ENCODE measurements at places on chromosomes 2 and 18.

- DNase-seq: no peak
Observed at GRCh38 chr2:38178119-38178518, 102.2 kb upstream of the CYP1B1 start.

DNA sequence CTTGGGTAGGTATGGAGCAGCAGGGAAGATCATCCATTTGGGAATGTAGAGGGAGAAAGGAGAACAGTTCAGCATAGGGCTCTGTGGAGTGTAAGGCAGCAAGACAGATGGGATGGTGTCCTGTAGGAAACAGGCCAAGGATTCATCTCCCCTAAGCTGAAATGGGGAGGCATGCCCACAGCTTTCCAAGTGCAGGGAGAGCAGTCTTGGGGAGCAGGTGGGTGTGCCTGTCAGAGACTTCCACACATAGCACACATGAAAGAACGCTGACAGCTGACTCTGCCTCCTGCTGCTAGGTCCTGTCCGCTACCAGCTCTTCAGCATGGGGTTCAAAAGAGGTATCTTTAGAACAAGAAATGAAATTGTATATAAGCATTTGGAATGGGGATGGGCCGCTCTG is 9.0 kb downstream of the SETBP1 start:
- DNase-seq: no peak

DNA sequence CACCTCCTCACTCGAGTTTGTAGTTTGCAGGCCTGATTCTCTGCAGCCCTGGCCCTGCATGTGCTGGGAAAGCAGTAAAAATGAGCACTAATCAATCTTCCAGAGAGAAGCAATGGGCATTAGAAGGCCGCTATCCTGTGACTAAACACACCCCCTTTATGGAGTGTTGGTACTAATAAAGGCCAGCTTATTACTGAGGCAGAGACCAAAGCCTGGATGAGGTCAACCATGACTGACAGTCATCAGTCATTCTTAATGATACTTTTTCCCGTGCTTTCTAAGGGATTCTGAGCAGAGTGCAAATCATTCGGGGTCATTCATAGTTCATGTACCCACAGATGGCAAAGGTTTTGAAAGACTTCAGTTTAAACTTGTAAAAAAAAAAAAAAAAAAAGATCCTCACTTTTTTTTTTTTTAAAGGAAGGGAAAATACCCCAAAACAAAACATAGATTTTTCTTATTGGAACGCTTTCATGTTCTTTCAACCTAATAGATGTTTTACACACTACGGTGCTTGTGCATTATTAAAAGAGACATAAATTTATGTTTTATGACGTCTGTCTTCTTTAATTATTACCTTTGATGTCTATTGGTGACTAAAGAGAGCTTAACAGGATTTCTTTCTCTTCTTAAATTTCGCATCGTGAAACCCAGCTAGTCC is 13.2 kb downstream of the TSHZ1 start:
- no peak for DNase-seq

DNA sequence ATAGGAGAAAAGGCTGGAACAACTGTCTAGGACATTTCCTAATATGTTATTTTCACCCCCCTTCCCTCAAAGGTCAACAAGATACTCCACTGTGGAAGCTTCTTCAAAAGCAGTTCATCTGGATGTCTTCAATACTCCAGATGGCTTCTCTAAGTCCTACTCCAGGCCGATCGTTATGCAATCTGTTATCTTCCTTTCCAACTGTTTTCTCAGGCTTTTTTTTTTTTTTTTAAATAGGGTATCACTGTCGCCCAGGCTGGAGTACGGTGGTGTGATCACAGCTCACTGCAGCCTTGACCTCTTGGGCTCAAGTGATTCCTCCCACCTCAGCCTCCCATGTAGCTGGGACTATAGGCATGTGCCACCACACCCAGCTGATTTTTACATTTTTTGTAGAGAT is 26.3 kb downstream of the ATP8B1 start:
- no peak for DNase-seq

GRCh38 chr2:160062292-160063005 is at the start of gene PLA2R1:
Gene PLA2R1, minus strand, starts transcription at chr2:160062615. Its CDS starts 212 bp downstream, at chr2:160062403.
- no peak for DNase-seq

Measured in bone marrow (tissue), 2 donors.